ENCODE measurements at places on chromosomes 7 and 10.
A peak's percentile ranks its signal among the peaks of the same experiment; 100 is the strongest.

- no peak for DNase-seq
Observed at GRCh38 chr7:149471289-149471953, 10.6 kb upstream of the ZNF777 start.

- DNase-seq = no peak
Observed at GRCh38 chr7:40760293-40760964, 625.6 kb downstream of the SUGCT start.

GRCh38 chr10:77036993-77037734 lies 600.4 kb downstream of the KCNMA1 start:
- DNase-seq = no peak

GRCh38 chr7:7965301-7965700 lies 3.3 kb upstream of the GLCCI1 start:
- no peak for DNase-seq

GRCh38 chr7:16532272-16532671 lies 5.6 kb downstream of the LRRC72 start:
- DNase-seq = no peak

DNA sequence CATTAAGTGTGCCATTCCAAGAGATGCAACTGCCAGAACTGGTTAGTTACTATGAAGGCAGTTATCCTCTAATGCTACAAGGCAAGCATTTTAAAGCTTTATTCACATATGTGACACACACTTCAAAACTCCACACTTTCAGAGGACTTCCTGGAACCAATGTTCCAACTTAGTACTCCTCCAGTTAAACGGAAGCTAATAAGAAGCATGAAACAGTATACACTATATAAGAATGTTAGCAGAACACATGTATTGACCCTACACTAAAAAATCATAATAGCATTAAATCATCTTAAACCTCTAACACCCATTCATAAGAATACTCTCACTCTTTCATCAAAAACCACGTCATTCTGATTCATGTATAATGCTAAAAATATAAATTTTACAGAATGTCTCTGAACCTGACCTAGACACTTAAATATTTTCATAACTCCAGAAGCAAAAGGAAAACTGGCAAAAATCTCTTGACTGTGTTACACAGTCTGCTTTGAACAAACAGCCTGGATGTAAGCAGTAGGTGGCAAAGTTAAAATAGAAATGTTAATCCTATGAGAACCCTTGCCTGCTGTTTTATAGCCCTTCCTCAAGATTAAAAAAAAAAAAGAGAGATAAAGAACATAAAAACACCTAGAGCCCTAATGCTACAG lies 135.0 kb downstream of the SEMA3C start:
- DNase-seq = no peak

- no peak for DNase-seq
Observed at GRCh38 chr10:35613597-35614226, 8.6 kb downstream of the GJD4 start.

GRCh38 chr7:51160990-51161615 lies 155.5 kb downstream of the COBL start:
- DNase-seq = peak; percentile 56

DNA sequence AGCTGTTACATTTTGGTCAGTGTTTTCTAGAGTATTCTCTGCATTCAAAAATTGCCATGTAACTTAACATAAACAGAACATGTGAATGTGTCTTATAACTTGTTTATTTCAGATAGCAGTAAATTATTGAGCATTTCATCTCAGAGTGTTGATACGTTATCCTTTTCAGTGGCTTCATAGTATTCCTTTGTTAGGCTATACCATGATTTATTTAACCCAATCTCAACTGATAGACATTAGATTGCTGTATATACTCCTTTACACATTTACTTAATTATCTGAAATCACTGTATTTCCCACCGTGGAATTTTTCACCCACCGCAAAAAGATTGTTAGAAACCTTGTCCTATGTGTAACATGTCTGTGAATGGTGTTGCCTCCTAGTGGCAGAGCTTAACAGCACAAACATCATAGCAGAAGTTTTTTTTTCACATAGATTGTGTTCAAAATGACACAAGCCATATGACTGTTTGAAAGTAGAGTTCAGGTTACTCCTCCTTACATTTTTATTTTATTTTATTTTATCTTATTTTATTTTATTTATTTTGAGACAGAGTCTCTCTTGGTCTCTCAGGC lies 21.4 kb downstream of the SLF2 start:
- no peak for DNase-seq

GRCh38 chr10:36441557-36441956 lies 683.8 kb upstream of the ANKRD30A start:
- no peak for DNase-seq

DNA sequence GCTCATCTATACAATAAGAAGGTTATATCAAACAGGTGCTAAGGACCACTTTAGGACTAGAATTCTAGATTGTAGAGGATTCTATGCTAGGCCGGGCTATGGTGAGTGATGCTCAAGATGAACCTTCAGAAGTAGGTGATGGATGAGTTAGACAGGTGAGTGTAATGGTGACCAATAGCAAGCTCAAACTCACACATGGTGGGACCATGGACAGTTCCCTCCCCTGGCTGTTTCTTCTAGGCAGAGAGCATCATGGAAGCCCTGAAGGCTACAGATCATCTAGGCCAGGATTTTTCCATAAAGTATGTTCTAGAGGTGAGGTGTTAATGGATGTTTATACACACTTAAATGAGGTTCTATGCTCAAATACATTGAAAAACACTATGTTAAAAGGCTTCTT lies 162.2 kb upstream of the WDR11 start:
- no peak for DNase-seq

DNA sequence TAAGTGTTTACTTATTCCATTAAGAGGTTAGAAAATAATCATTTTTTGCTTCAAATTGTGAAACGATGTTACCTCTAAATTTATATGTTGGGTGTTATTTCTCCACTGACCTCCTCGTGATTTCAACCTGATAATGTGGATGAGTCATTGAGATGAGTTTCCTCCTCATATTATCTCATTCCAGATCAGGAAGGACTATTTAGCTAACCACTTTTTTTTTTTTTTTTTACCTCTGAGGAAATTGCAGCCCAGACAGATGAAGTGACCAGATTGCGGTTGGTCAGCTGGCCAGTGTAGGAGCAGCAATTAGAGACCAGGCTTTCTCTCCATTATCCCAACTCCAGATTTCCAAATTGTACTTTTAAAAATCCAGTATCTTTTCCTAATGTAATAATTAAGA lies 248.7 kb downstream of the FZD1 start:
- DNase-seq = no peak

- DNase-seq = no peak
Observed at GRCh38 chr7:3533040-3533439, 232.0 kb downstream of the SDK1 start.

DNA sequence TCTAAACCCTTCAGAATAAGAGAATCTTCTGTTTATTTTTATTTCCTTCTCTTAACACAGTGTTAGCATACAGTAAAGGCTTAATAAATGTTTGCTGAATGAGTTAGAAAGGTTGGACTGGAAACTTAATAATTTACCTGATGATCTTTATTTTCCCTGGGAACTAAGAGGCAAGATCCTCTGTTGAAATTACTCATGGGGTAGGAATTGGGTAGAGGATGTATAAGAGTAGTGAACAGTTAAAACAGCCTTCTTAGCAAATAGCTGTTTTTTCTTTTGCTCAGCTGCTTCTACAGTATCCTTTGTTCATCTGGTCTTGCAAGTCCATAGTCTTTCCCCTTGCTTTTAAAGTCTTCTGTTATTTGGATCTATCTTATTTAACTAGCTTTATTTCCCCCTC lies 80.0 kb downstream of the AKAP9 start:
- DNase-seq = no peak

DNA sequence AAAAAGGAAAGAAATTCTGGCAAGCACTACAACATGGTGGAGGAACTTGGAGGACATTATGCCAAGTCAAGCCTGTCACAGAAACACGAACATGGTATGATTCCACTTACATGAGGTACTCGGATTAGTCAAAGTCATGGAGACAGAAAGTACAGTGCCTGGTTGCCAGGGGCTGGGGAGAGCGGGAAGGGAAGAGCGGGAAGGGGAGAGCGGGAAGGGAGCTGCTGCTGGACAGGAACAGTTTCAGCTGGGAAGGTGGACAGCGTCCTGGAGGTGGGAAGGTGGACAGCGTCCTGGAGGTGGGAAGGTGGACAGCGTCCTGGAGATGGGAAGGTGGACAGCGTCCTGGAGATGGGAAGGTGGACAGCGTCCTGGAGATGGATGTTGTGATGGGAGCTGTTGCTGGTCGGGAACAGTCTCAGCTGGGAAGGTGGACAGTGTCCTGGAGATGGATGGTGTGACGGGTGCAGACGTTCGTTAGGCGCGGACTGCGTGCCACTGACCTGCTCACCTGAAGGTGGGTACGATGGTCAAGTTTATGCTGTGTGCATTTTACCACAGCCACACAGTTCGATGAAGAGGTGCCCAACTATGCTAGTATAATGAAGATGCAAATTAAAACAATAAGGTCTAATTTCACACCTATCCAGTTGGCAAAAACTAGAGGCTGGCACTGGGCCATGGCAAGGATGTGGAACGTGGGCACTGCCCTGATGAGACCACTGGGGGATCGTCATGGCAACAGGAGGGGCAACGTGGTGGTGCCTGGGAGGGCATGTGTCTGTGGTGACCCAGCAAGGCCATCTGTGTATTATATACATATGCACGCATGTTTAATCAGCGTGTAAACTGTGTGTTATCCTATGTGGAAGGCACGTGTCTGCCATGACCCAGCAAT lies 103.8 kb downstream of the NKX6-2 start:
- DNase-seq = no peak

DNA sequence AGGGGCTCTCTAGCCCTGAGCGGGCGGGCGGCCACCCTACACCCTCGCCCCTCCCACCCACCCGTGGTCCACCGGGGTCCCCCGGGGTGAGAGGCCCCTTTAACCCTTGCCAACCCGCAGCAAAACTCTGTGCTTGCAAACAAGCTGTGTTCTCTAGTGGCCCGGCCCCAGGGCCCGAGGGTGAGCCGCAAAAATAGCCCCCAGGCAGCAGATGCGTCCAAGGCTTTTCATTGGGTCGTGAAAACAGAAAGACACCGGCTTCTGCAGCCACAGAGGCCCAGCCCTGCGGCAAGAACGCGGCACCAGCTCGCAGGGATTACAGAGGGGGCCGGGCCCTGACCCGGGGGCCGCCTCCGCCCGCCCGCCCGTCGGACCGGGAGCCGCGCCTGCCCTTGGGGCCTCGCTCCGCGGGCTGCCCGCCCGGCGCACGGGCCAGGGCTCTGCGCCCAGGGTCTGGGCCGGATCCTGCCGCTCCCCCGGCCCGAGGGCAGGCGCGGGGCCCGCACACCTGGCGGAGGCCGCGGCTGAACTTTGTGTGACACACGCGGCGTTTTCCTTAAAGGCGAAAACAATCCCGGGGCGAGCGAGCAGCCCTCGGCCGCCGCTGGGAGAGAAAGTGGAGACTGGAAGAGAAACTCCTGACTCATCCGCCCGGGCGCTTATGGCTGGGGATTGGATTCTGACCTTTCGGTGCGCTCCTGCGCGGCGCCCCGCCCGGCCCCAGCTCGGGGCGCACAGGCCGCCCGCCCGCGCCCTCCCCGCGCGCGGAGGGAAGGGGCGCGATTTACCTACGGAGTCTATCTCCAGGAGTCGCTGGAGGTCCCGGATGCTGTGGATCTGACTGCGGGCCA lies 2.8 kb downstream of the PDGFA start:
- DNase-seq = no peak

DNA sequence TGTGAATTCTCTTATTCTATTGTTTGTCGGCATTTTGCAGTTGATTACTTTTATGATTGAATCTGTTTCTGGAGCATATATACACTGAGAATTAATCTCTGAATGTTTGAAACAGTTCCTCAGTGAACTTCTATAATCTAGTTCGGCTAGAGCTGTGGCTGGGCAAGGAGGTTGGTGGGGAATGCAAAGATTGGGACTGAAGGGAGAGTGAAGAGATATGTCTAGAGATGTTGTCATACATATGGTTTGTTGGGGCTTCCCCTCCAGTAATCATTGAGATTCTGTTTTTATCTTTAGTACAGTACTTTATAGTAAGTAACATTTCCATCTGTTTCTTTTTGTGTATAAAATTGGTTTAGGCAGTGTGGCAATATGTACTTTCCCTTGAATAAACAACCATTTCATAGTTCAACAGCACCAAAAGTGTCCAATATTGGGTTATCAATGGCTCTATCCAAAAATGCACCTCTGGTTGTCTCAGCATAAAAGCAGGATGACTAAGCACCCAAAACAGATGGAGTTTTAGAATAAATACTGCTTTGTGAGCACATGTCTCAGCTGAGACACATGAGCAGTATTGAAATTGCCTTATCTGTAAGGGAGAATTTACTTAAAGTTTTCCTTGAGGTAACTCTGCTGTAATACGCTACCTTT lies 36.7 kb downstream of the WAC start:
- DNase-seq = no peak

GRCh38 chr10:87976101-87976743 lies 112.8 kb downstream of the PTEN start:
- DNase-seq = no peak

GRCh38 chr7:114687238-114687637 lies 234.7 kb upstream of the MDFIC start:
- no peak for DNase-seq

GRCh38 chr7:657565-658119 lies 68.9 kb upstream of the DNAAF5 start:
- DNase-seq = no peak

DNA sequence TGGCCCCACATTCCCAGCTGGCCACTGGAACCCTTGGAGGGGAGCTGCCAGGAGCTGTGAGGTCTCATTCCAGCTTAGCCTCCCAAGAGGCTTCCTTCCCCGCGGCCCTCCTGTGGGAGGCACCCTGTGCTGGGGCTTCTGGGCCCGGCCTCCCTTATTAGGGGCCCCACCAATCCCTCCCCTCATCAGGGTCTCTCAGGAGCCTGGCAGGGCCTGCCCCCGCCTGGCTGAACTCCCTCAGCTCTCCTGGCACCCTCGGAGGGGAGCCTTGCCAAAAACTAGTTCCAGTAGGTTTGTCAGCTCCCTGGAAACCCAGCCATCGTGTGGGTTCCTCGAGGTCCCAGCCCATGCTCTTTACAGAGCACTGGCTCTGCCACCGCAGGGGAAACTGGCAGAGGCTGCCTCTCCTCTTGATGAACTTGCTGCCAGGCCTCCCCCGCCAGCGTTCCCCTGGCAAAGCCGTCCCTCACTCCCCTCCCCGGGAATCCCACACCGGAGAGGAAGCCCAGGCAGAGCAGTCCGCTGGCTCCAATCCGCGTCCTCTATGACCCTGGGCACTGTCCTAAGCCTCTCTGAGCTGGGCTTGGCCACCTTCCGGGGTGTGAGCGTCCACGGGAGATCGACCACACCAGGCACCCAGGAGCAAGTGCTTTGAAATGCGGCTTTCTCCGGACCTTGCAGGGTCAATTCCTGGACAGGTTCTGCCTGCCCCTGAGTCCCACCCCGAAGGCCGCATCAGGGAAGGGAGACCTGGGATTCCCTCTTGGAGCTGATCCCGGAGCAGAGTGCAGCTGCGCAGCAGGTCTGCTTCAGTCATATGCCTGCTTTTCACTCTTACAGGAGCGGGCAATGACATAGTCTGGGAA lies 139.8 kb downstream of the ARHGAP22 start:
- DNase-seq = no peak

DNA sequence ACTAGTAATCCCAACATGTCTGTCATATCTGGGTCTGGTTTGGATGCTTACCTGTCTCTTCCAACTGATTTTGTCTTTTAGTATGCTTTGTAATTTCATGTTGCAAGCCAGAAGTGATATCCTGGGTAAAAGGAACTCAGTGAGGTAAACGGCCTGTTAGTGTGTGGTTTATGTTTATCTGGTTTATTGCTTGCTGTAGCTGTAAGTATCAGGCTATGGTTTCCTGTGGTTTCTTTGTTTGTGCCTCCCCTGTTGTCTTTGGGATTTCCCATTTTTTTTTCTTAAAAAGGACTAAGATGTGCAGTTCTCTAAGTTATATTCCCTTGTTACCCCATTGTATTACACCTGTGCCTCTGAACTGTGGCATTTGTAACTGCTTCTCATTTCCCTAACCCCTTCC lies 323.5 kb upstream of the POM121L12 start:
- no peak for DNase-seq
